ENCODE measurements at places on chromosomes 3 and 15.
A peak's percentile ranks its signal among the peaks of the same experiment; 100 is the strongest.

DNA sequence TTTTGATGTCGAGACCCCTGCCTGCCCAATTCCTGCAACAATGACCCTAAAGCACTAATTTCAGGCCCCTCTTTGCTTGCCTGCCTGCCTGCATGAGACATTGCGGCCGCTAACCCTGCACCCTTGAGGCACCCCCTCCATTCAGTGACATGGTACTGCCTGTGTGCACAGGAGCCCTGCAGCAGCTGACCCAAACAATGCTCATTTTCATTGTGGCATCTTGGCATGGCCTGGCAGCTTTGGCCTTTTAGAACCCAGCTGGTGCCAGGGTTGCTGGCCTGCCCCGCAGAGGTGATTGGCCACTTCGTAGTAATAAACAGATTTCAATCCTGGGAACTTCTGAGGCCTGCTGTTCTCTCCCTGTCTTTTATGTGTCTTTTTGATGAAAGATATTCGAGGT, 33.8 kb downstream of the SLCO3A1 start:
- no peak for DNase-seq

DNA sequence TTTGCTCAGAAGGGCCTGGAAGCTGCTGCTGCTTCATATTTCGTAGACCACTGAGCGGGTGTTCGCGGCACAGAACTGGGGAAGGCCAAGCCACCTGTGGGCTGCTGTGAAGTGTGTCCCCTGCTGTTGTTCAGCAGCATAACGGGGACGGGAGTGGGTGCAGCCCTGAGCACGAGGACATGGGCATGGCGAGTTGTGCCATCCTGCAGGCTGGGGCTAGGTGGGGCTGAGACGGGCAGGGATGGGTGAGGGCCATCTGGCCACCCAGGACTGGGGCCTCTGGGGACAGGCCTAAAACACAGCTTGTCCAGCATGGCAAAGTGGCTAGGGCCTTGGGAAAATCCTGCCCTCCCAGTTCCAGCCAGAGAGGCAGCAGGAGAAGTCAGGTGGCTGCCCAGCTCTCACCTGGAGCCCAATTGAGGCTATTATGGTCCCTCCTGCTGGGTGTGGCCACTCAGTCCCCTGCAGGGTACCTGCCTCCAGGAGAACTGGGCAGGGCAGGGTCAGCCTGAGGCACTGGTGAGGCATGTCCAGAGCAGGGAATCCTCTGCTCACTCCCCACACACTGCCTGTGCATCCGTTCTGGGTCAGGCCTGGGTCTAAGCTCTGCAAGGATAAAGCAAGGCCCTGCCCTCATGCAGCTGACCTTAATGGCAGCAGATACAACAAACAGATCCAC, 29.5 kb downstream of the CFAP100 start:
- DNase-seq: no peak

DNA sequence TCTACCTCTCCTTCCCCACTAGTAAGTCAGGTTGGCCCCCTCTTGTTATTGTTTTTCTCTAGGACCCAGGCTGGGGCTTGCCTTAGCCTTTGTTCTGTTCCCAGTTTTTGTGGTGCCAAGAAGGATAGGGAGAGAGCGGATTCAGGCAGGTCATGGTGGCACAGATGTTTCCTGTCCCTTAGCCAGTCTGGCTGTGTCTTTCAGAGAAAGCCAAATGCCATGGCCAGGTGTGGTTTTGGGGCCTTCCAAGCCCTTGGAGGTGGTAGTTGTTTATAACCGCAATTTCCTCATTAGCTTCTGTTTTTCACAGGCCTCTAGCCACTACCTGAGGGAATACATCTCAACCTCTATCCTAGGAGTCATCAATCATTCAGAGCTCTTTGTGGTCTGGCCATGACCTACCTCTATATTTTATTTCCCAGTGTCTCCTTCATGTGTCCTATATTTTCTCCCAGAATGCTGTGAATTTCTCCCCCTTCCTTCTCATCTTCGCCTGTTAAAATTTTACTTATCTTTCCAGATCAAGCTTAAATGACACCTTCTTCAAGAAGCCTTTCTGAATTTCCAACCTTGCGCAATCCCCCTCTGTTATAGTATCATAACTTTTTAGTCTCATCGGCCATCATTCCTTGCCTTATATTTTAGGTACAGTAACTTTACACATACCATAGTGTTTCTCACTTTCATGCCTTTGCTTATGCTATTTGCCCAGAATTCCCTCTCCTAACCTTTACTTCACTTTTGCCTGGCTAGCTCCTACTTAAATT, 38.2 kb downstream of the TIMP4 start:
- no peak for DNase-seq

DNA sequence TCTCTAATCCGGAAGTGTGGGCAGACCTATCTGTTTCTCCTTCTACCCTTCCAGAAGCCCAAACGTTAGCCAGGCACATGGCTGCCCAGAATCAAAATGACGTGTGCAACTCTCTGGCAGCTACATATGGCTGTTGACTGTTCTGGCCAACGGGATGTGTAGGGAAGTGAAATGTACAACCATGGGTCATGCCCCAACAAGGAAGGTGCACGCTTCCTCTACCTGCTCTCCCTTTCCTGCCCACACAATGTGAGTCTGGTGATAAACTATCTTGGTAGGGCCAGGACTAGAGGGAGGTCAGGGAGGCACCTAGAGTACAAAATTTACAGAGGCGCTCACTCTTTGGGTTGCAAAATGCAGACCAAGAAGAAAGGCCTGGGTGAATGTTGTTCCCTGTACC, 495.9 kb upstream of the PROK2 start:
- DNase-seq: no peak

DNA sequence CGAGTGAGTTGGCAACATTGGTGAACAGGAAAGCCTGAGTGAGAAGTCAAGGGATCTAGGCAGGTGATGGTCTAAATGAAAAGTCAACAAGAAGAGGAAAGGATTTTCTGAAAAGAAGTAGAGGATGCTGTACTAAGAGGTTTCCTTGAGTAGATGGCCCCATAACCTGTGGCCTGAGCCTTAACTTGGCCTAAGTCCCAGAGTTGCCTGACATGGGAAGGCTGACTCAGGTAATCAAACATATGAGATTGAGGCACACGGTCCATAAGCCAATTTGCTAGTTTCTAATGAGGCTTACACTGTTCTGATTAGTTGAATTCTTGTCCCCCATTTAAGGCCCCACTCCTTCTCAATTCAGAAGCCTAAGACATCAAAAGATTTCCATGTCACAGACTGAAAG, 262.5 kb upstream of the LMCD1 start:
- DNase-seq: no peak

DNA sequence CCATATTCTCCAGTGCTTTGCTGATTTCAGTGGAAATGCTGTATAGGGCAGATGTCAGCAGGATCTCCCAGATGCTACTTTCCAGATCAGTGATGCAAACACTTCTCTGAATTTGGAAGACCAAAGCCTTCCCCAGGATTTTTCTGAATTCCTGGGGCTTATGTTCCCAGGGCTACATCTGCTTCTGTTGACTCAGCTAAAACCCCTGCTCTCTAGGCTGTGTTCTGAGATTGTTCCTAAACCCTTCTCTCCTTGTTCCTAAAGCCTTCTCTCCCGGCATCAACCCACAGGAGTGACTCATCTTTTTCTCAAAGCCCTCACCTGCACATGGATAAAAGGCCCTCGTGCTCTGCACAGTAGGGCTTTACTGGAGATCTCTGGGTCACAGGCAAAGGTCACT, 35.5 kb downstream of the FAH start:
- DNase-seq: no peak

- no peak for DNase-seq
Observed at GRCh38 chr15:77461486-77461885, 40.8 kb downstream of the HMG20A start.

DNA sequence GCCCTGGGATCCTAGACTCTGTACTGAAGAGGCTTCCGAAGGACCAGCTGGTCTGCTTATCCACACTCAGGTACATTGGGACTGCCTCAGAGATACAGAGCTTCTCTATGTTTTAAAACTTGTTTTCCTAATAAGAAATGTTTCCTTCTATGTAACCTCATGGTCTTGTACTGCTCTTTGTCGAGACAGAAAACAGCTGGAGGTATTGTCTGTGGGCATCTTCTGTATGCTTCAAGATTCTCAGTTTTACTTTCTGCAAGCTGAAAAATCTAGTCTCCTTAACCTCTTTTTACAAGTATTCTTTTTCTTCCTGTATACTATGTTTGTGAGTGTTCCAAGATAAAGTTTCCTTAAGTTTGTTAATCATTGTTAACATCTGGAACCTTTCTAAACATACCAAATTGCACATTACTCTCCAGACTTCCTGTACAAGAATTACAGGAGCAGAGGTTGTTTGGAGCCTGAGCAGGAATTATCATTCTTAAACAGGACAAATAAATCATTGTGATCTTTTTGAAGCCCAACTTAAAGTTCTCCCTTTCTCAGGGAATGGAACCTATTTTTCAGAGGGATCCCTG, 358.3 kb upstream of the CFAP20DC start:
- DNase-seq: no peak

- no peak for DNase-seq
Observed at GRCh38 chr15:50676799-50677483, 9.7 kb downstream of the TRPM7 start.

DNA sequence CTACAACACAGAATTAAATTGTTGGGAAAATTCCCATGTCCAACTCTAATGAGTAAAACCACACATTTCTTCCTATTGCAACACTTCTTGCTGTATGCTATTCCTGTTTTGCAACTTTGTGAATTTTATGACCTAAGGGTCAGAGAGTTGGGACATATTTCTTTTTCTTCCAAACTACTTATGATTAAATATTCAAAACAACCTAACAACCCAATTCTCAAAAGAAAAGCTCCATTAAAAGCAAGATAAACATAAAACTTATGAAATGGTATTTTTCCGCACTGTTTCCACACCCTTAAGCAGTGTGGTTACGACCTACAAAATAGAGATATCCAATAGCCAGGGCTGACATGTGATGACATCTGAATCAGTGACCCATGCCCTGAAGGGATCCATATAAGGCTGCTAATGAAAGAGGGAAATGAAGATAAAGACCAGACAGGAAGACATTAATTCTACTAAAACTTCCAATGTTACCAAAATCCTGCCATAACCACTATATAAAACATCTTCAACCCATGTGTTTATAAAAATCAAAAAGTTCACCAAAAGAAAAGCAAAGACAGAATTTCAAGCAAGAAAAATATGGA, 45.6 kb downstream of the DMXL2 start:
- no peak for DNase-seq

- no peak for DNase-seq
Observed at GRCh38 chr15:44682211-44682610, 18.7 kb upstream of the SPG11 start.

DNA sequence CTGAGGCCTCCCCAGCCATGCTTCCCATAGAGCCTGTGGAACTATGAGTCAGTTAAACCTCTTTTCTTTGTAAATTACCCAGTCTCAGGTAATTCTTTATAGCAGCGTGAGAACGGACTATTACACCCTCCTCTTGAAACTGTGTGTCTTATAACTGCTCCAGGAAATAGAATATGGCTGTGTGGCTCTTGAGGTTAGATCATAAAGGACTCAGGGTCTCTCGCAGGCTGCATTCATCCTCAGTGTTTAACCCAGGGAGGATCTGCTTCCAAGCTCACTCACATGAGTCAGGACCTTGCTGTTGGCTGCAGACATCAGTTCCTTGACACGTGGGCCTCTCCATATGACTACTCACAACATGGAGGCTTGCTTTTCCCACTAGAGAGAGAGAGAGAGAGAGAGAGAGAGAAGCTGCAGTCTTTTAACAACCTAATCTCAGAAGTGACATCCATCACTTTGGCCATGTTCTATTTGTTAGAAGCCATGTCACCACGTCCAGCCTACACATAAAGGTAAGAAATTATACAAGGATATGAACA, 114.3 kb upstream of the UBE2E1 start:
- DNase-seq: no peak

DNA sequence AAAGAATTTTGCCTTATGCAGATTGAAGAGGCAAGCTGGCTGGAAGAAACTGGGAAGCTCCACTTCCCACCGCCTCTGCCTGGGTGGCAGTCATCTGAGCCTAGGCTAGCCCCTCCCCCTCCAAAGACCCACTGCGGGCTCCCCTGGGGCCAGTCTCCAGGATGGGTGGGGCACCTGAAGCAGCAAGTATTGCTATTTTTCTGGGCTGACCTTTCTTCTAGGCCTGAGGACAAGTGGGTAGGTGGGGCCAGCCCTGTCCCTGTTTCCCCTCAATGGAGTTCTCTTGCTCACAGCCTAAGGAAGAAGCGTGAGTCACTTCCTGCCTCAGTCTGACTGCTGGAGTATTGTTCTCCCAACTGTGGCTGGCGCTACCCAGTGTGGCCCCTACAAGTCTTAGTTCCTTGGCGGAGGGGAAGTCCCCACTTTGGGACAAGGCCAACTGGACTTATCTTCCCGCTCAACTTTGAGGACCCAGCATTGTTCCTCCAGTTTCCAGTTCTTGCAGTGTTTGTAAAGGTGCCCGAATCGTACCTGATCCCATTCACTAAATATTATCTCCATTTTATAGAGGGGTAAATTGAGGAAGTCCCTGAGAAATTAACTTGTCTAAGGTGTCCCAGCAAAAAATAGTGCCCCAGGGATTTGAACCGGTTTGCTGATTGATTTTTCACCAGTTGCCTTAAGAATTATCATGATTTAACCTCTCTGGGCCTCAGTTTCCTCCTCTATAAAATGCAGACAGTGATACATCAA, 1.4 kb downstream of the FURIN start:
- peak; percentile 56 for DNase-seq

DNA sequence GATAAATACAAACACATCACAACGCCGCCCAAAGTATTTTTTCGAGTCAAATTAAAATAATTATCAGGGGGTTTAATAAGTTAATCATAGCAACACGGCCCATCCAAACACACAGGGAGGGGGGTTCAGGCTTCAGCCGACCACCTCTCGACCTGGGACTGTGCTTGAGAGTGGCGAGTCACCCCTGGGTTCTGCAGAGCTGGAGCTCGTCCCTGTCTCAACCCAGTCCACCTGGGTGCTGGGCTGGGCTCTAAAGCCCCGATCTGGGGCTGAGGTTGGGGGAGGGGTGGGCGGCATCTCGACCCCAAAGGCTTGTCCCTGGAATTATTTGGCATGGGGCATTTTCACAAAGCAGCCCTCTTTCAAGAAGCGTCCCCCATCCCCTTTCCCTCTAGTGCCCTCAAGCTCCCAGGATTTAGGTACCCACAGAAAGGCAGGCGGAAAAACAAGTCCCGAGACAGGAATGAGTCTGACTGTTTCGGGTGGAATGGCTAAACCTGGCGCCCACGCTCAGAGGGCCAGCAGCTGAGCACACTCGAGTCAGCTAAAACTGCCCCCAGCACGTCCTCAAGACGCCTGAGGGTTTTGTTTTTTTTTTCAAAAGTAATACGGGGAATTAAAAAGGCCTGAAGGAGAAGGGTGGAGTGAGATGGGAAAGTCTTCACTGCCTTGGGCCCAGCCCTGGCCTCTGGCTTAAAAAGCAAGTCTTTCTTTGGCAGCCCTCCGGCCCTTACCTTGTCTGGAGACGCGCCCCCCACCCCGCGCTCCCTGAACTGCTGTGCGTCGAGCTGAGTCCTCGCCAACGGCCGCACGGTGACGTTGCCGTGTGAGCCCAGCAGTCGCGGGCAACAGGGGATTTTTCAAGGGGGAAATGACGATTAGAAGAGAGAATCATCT, 32.5 kb downstream of the NR2F2 start:
- DNase-seq: no peak

DNA sequence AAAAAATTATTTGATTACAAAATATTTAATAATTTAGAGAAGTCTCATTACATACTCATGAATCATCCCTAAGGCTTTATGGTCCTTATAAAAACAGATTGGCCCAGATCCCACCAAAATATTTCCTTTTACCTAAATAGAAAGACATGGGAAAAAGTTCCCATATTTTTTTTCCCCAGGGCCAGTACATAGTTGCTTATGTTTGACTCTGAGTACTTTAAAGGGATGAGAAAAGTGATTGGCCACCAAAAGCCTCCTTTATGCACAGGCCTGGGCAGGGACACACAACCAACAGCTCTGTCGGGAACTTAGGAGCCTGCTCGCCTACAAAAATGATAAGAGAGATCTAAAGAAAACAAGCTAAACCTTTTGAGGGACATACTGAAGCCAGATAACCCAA, 22.3 kb downstream of the KCNAB1 start:
- no peak for DNase-seq

Data from activated naive CD8-positive, alpha-beta T cell treated with anti-CD3 and anti-CD28 coated beads for 36 hours (primary cell).